ENCODE measurements at places on chromosomes 2 and 18. TPM values are rescaled to one million over a fixed set of nuclear protein-coding genes. Genes with fewer than 3 reads are reported as not detected.

Gene RAB27B
- total RNA-seq = 1.6 TPM

Gene SLC5A7
- total RNA-seq = 2.3 TPM

Gene D2HGDH
- 12.5 TPM for total RNA-seq

GRCh38 chr2:47626664-47627063 lies 156.3 kb upstream of the MSH6 start:
- DNase-seq = no peak

- no peak for DNase-seq
Observed at GRCh38 chr2:191539068-191539467, 138.9 kb upstream of the NABP1 start.

Gene PAPOLG
- total RNA-seq = 14.8 TPM

All from esophagus muscularis mucosa (tissue), 4 donors.